ENCODE measurements at places on chromosomes 16 and 17.
A peak's percentile ranks its signal among the peaks of the same experiment; 100 is the strongest.

- no peak for DNase-seq
Measured at GRCh38 chr16:68470461-68471150, 22.3 kb upstream of the SMPD3 start.

DNA sequence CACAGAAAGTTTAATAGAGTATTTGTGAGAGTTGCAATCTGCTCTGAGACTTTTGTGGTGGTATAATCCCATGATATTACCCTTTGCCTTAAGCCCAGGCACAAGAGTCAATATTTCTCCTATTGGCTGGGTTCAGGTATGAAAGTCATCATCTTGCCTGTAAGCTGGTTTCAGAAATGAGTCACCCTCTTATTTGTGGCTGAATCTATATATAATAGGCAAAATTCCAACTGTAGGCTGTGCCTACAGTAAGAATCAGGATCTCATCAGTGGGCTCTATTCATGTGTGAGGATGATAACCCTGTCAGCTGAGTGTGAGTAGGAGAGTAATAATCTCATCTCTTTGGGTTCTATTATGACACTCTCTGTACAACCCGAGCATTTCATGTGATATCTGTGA lies 2103.1 kb downstream of the TP53TG3F start:
- no peak for DNase-seq

DNA sequence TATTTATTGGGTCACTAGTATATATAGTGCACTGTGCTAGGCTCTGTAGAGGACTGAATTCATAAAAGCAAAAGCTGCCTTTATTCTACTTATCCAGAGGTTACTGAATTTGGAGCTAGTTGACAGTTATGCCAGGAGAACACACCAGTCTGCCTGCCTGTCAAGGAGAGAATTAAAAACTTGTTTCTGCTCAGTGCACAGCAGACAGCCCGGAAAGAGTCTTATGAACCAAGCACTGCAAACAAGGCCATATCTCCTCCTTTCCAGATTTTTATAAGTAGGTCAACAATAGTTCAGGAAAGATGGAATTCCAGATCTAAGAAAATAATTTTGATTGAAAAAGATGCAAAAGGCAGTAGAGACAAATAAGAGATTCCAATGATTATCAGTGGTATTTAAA lies 267.8 kb downstream of the CA10 start:
- DNase-seq: no peak

GRCh38 chr17:74759941-74760340 lies 11.5 kb downstream of the NHERF1 start:
- no peak for DNase-seq

- DNase-seq: no peak
Measured at GRCh38 chr16:64417711-64418227, 704.1 kb downstream of the CDH11 start.

DNA sequence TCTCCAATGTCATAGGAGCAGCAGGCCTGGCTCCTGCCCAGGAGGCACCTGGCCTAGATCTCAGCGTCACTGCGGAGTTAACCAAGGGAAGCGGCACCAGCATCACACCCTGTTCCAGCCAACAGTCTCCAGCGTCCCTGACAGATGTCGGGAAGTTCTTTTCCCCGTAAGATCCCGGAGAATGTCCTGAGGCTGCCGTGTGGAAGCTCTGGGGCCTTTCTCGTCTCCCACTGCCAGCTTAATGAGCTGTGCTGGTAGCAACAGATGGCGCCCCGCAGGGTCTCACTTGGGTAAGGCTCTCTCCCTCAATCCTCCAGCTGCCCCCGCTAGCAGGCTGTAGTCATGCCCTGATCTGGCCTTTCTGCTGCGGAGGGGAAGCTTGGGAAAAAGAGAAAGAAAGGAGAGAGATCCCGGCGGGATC lies 57.5 kb downstream of the MARCHF10 start:
- no peak for DNase-seq

GRCh38 chr17:4301066-4301465 lies 37.3 kb upstream of the ANKFY1 start:
- no peak for DNase-seq

DNA sequence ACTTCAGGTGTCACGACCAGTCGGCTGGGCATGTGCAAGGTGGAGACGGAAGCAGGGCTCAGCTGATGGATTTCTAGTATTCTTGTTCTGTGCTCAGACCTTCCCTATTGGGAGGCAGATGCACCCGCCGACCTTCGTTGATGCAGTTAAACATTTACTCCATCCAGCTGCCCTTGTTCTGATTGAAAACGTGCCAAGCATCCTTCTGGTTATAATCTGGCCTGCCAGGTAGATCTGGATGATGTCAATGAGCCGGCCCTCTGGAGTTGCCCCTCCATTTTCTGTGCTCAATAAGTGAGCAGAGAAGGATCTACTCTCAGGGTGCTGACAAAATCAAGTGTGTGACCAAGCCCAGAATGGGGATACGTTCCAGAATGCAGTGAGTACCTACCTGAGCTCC lies 38.3 kb downstream of the CCDC182 start:
- no peak for DNase-seq

DNA sequence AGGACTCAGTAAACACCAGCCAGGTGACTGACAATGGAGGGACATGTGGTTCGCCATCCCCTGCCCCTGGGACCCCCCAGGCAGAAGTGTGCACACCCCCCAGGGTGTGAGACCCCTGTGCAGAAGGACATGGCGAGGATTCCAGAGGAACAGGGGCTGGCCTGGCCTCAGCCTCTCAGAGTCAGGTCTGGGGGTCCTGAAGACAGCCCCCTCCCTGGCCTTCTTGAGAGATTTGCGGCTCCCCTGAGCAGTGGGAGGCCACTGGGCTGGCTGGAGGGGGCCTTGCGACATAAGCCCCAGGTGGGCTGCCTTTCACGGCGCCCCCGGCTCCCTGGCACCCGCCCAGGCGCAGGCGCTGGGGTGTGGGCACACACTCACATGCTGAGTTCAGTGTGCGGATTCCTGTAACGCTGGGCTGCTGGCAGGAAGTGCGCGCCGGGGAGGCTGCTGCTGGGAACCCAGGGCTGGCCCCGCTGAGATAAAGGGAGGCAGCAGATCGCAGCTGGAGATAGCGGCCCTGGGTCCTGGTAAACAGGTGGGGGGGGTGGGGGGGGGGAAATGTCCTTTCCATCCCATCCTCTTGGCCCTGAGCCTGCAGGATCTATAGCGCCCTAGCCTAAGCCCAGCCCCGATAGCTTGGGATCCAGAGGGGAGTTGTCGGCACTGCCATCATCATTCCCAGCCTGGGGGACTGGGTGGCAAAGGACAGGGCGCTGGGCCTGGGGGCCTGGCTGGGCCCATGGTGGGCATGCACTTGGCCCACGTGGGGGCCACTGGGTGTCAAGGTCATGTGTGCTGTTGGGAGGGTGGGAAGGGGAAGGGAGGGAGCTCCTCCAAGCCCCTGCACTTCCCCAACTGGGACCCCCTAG lies 27.1 kb downstream of the TMEM235 start:
- peak; percentile 70 for DNase-seq

DNA sequence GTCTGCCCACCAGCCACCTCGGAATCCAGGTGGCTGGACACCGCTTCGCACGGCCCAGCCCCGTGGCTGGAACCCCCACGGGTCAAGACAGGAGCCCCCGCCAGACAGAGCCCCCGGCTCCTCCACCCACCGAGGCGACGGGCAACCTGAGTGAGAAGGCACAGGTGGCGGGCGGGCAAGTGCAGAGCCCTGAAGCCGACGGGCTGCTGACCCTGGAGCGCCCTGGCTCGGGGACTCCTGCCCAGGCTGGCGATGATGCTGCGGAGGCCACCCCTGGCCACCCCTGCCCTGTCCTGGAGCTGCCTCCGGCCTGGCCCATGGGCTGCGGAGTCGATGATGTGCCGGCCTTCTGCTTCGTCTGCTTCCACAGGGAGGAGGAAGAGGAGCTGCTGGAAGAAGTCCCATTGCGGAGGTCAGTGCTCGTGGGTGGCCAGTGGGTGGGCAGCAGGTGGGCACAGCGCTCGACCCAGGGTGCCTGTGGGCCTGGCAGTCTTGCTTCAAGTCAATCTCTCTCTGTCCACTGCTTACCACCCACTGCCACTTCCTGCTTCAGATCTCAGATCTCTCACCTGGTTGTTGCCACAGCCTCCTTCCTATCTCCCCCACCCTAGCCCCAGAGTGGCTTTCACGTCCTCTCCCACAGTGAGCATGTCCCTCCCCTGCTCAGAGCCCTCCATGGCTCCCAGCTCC lies 33.1 kb upstream of the SBK1 start:
- no peak for DNase-seq

DNA sequence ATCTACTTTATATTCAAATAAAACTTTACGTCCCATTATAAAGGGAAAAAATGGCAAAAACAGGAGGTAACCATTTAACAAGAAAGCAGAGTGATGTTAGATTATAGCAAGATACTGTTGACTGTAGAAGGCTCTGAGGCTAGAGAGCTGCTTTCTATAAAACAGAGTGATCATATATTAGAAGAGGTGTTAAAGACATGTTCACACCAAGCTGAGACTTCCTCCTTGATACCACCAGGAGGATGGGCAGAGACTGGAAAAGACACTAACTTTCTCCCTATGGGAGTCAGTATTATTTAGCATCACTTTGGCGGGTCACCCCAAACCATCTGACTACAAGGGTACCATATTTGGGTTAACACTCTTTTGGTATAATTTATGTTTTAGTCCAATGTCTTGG lies 687 bp upstream of the CIITA start:
- DNase-seq: no peak

DNA sequence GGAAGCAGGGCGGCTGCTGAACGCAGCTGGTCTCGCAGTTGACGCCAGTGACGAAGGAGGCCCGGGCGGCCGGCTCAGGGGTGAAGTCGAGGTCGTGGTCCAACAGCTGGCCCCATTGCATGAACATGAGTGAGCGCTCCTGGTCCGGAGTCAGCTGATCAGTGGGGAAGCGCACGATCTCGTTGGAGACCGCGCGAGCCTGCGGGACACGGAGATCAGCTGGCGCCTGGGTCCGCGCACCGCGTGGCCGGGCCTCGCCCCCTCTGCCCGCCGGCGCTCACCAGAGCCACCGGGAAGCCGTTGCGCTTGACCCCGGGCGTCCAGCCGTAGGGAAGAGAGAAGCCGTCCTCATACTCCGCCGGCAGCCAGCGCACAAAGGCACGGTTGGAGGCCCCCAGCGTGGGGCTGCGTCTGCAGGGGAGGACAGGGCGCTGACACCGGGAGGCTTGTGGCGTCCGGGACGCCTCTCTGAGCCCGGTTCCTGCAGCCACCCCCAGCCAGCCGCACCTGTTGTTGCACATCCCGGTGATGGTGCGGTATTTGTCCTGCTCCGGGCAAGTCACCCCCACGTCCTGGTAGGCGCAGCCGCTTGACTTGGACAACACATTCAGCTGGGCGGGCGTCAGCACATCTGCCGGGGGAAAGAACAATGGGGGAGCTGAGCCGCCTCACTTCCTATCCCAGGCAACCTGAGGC lies 1.6 kb downstream of the MPO start:
- DNase-seq: no peak

GRCh38 chr16:83940630-83941378 lies 12.2 kb upstream of the OSGIN1 start:
- no peak for DNase-seq

DNA sequence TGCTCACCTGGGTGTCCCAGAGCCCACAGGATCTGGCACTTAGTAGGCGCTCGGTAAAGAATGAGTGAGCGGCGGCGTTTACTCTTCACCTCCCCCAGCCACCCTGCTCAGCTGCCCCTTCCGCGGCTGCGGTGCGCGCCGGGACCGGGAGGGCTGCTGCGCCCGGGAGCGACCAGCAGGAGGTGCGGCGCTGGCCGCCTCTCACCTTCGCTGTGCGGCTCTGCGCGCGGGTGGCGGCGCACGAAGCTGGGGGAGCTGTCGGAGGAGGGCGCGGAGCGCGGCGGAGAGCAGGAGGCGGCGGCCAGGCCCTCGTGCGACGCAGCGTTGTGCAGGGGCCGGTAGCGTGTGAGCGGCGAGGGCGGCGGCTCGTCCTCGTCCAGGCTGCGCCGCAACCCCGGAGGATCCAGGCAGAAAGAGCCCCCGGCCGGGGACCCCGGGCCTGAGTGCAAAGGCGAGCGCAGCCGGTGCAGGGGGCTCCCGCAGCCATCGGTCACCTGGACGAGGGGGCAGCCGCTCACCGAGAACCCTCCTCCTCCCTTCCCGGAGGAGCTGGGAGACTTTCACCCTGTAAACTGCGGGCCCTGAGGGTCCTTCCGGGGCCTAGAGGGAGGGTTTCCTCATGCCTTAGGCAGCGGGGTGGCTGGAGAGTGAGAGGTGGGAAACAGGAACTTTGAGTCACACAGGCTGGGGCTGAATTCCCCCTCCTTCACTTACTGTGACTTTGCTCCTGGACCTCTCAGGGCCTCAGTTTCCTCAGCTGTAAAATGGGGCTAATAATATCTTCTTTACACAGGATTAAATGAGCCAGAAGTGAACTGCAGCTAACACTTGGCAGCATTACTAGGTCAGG lies 12.5 kb downstream of the SAMD14 start:
- peak; percentile 60 for DNase-seq

GRCh38 chr16:56481468-56482122 lies 30.2 kb downstream of the OGFOD1 start:
- DNase-seq: no peak

DNA sequence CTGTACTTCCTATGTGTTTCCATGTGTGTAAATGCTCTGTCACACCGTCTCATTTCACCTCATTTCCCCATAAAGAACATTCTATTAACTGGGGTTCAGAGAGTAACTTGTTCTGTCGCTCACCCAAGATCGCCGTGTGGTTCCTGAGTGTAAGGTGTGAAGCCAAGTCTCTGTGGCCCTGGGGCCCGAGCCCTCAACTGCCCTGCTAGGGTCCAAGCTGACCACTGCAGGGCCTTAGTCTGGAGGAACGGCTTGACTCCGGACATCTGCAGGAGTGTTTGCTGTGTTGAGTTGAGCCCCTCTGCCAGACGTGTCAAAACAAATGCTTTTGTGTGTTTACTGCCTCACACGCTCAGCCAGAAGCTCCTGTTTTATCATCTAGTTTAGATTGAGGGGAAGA lies 244.1 kb downstream of the CCDC182 start:
- no peak for DNase-seq

- no peak for DNase-seq
Measured at GRCh38 chr17:66829386-66829864, 5.5 kb upstream of the CACNG5 start.

- no peak for DNase-seq
Measured at GRCh38 chr17:7250695-7251627, 573 bp downstream of the CTDNEP1 start.

DNA sequence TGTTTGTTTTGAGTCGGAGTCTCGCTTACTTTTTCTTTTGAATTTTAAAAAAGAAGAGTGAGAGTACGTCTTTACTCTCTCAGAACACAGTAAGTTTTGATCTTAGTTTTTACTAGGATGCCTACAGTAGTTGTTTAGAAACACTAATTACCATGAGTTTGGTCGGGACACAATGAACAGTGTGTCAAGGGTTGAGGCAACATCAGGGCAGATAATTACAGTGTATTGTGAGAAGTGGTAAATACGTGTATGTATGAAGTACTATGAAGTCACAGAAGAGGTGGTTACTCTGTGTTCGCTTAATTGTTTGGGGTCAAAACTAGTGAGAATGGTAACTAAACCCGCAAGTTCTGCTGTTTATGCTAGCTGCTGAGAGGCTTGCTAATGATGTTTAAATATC lies 18.2 kb downstream of the PAFAH1B1 start:
- no peak for DNase-seq

DNA sequence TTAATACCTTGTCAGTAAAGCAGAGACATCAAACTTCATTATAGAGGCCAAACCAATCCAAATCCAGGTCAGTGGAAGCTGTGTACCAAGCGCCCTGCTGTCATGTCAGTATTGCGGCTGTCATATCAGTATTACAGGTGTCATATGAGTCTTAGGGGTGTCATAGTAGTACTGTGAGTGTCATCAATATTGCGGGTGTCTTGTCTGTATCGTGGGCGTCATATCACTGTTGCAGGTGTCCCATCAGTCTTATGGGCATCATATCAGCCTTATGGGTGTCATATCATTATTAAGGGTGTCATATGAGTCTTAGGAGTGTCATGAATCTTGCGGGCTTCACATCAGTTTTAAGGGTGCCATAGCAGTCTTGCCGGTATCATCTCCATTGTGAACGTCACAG lies 6.0 kb upstream of the PRDM7 start:
- no peak for DNase-seq
